ENCODE measurements at places on chromosomes 7 and 10. TPM values are rescaled to one million over a fixed set of nuclear protein-coding genes. Genes with fewer than 3 reads are reported as not detected.

DNA sequence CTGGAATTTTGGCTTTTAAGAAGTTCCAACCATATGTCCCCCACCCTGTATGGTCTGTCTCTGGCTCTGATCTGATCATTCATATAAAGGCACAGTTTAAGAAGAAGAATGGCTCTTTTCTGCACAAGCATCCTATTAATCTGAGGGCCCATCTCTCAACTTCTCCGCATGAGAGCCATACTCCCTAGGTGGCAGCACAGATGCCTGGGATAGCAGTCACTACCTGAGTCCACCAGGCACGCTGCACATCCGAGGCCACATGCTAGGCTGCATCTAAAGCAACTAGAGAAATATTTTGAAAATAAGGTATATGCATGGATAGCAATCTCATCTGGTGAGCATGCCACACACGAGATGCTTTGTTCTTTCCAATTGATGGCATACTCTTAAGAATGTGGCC is 565.5 kb downstream of the PARD3 start:
- no peak for DNase-seq

- DNase-seq = no peak
These were observed 7.2 kb downstream of the ADCY1 start for GRCh38 chr7:45581271-45581780.

- DNase-seq = no peak
These were observed 5.9 kb upstream of the IL6 start for GRCh38 chr7:22720791-22721786.

GRCh38 chr7:29606287-29606721 is 42.7 kb downstream of the PRR15 start:
- DNase-seq = no peak

CADPS2 gene
- 7.5 TPM for total RNA-seq

CALD1 gene
- total RNA-seq = 66.8 TPM

GRCh38 chr7:130598056-130598455 is 70.5 kb downstream of the COPG2 start:
- DNase-seq = no peak

DNA sequence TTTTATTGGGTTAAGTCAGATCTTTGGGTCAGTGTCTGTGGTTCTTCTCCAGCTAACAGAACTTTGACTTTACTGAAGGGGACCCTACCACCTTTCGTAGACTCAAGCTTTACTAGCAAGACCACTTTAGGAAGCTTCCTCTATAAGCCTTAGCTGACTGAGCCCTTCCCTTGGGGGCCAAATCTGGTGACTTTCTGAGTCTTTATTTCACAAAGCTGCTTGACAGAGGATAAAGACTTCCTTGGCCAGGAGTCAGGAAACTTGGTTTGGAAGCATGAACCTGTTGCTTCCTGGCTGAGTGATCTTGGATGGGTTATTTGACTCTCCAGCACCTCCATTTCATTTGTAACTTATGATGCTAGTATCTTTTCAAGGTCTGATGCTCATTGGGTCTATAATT is 466.7 kb downstream of the TYW1 start:
- DNase-seq = no peak

DNA sequence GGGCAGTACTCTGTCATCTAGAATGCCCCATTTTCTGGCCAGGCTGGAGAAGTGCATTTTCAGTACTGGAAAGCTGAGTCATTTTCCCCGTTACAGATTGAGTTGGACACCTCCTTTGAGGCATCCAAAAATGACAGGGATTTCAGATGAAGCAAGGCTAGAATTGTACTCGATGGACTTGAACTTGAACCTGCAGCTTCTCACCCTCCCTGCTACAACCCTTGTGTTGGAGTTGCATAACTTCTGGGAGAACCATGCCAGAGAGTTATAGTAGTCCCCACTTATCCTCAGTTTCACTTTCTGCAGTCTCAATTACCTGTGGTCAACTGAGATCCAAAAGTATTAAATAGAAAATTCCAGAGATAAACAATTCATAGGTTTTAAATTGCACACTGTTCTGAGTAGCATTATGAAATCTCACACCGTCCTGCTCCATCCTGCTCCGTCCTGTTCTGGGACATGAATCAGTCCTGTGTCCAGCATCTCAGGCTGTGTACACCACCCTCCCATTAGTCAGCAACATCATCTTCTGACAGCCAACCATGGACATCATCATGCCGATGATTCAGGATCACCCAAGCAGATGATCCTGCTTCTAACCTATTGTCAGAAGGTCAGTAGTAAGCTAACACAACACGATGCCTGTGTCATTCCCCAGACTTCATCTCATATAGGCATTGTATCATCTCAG is 363.7 kb downstream of the DPP6 start:
- no peak for DNase-seq

DNA sequence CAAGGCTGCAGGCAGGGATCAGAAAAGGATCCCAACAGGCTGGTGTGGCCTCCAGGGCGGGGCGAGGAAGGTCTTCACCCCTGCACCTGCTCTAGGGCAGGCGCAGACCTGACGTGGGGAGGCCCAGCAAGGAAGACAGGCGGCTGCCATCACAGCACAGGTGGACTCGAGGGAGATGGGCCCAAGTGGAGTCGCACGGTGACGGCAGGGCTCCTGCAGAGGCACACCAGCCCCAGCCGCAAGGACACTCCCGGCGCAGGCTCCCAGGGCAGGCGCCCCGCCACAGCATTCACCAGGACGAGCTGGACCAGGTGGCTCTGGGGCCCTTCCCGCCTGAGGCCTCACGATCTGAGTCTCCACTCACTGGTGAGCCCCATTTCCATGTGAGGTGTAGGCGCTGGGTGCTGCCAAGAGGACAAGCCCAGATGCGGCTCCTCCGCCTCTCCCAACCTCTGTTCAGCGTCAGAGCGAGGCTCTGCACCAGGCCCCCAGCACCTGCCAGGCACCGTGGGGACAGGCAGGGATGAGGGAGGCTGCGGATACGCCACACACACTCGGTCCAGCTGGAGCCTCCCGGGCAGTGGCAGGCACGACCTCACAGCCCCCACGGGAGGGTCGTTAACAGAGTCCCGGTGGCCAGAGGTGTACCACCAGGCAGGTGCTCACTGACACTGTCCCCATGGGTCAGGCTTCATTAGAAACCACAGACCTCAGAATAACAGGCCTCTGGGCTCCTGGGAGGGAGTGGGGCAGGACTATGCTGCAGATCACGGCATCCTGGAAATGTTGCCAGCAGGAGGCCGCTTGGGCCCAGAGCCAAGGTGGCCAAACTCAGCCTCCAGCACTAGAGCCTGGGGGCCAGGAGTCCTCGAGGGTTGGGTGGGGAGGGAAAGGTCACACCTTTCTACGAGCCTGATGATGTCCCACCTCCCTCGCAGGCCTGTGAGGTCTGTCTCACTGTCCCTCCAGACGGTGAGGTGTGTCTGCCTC is 111.6 kb downstream of the MAD1L1 start:
- no peak for DNase-seq

DNA sequence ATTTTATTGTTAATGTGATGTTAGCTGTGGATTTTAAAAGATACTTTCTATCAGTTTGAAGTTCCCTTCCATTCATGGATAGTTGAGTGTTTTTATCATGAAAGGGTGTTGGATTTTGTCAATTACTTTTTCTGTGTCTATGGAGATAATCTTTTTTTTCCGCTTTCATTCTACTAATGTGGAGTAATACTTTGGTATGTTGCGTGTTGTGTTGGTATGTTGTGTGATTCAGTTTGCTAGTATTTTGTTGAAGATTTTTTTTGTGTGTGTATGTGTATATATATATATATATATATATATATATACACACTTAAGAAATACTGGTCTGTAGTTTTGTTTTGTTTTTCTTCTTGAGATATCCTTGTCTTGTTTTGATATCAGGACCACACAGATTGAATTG is 100.3 kb downstream of the CCSER2 start:
- DNase-seq = no peak

DNA sequence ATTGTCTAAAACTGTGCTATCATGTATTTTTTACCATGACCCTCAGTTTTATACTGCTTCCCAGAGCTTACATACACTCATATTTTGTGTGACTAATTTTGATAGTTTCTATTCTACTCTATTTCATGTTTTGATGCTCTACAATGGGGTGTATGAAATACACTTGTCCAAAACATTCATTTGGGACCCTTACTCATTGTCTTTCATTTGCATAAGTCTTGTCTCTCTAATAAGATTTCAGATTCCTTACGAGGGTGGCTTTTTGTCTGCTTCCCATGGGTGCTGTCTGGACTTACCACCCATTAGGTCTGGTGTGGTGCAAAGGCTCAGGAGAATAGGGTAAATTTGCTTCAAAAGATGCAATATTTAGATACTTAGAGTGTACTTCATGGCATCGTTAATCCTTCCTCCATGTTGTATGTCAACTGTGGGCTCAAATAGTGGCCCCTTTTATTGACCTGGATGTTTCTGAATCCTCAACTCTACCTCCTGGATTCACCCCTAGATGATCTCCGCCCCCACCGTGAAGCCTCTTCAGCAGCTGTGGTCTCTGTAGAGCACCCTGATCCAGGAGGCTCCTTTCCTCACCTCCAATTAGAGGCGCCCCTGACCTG is 3.6 kb upstream of the GIMAP5 start:
- no peak for DNase-seq

SPDYE3 gene
- not detected for total RNA-seq

GRCh38 chr10:70163448-70163847 is 6.9 kb downstream of the SAR1A start:
- no peak for DNase-seq

DNA sequence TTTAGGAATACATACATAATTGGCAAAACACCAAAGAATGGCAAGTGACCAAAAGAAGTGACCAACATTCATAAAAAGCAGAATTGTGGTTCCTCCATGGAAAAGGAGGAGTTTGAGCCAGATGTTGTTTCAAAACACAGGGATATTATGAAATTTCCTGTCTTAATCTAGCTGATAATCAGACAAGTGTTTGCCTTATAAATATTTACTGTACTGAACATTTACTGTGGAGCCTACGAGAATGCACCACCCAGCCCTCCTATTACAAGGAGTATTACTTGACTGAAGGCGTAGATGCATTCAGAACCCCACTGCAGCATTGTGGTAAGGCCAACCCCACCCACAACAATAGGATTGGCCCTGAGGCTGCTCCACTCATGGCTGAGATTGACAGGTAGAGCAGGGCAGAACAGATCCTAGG is 118.9 kb downstream of the AKR1D1 start:
- DNase-seq = no peak

CBLL1 gene
- 35.0 TPM for total RNA-seq

- DNase-seq = no peak
These were observed 24.3 kb upstream of the VDAC2 start for GRCh38 chr10:75186310-75186709.
